Dermis blood vessel endothelial cell (primary cell): ENCODE measurements at places on chromosomes 3 and 15. TPM values are rescaled to one million over a fixed set of nuclear protein-coding genes. Genes with fewer than 3 reads are reported as not detected.

Gene KLF13
- total RNA-seq: 35.2 and 41.8 TPM in 2 replicates

Gene FLNB
- 676 and 796 TPM in 2 replicates for total RNA-seq

Gene GNAT1
- total RNA-seq: not detected in 2 replicates

DNA sequence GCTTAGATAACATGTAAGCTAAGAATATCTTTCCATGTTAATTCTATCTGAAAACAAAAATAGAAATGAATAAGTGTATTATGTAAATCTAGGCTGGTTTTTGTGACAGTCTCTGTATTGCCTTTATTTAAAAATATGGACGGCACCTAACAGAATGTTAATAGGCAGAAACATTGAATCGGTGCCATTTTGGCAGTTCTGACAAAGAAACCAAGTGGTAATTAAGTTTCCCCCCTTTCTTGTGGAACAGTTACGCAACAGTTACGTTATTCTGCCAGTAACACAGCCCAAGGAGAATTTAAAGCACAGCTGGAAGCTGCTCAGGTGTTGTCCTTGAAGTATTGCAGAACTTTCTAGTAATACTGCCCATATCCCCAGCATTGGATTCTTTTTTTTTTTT, 21.5 kb downstream of the LARS2 start:
- DNase-seq: no peak

GRCh38 chr15:38029736-38030135, 95.3 kb downstream of the TMCO5A start:
- no peak for DNase-seq

Gene LSAMP
- not detected in 2 replicates for total RNA-seq

- DNase-seq: no peak
Observed at GRCh38 chr15:80333261-80333660, 70.9 kb upstream of the ARNT2 start.

GRCh38 chr15:41671656-41672648, 11.7 kb downstream of the MGA start:
- DNase-seq: no peak

- no peak for DNase-seq
Observed at GRCh38 chr3:23762214-23762613, 43.5 kb upstream of the UBE2E1 start.

GRCh38 chr3:149013726-149014125, 22.4 kb downstream of the GYG1 start:
- no peak for DNase-seq
